ENCODE measurements at places on chromosomes 11 and 22. TPM values are rescaled to one million over a fixed set of nuclear protein-coding genes. Genes with fewer than 3 reads are reported as not detected.

Gene OR4C45
- total RNA-seq: not detected

Gene CYB561A3
- total RNA-seq: 55.4 TPM

Gene ASPHD2
- 15.1 TPM for total RNA-seq

Gene PATE2
- not detected for total RNA-seq

Gene MGAT3
- 0.19 TPM for total RNA-seq

Gene TESMIN
- 0.94 TPM for total RNA-seq

Gene PEX16
- 32.1 TPM for total RNA-seq

Gene ARRB1
- 10.3 TPM for total RNA-seq

Gene CNGA4
- total RNA-seq: not detected

Gene APOA1
- 0.34 TPM for total RNA-seq

Gene ARAP1
- total RNA-seq: 66.7 TPM

Gene RASD2
- total RNA-seq: not detected

Gene GRM5
- not detected for total RNA-seq

Gene SCGB1C1
- not detected for total RNA-seq

Gene TRPM5
- not detected for total RNA-seq

Gene UCP3
- 2.0 TPM for total RNA-seq

Gene CFAP300
- not detected for total RNA-seq

Gene ZNRF3
- total RNA-seq: 1.5 TPM

Gene XRCC6
- 479 TPM for total RNA-seq

Gene IGSF22
- total RNA-seq: 0.92 TPM

Gene APOBEC3A
- total RNA-seq: not detected

Gene RAB38
- total RNA-seq: 4.4 TPM

Gene SLC22A8
- total RNA-seq: not detected

Gene SYT9
- not detected for total RNA-seq

Gene TSGA10IP
- total RNA-seq: not detected

Gene CD3G
- 146 TPM for total RNA-seq

Gene RFPL1
- not detected for total RNA-seq

Gene HTR3A
- total RNA-seq: not detected

Gene OR8G5
- not detected for total RNA-seq

Gene CRYBB2
- not detected for total RNA-seq

Gene SERHL2
- total RNA-seq: 2.3 TPM

Gene CASP5
- total RNA-seq: not detected

Gene SLC22A25
- not detected for total RNA-seq

Gene OR52I1
- total RNA-seq: not detected

Gene LIF
- 128 TPM for total RNA-seq

Gene SAA4
- total RNA-seq: not detected

Measured in activated CD8-positive, alpha-beta memory T cell treated with anti-CD3 and anti-CD28 coated beads for 36 hours (primary cell).